ENCODE measurements at places on chromosomes 1 and 21. TPM values are rescaled to one million over a fixed set of nuclear protein-coding genes. Genes with fewer than 3 reads are reported as not detected.

The FAM78B gene
- 0.38 TPM for total RNA-seq

The KRTAP10-6 gene
- total RNA-seq, result not detected

The SMG7 gene
- total RNA-seq, result 18.6 TPM

The GUCA2B gene
- not detected for total RNA-seq

The EDARADD gene
- total RNA-seq, result 0.12 TPM

The FMO3 gene
- total RNA-seq, result not detected

The KRTAP21-2 gene
- not detected for total RNA-seq

The RBBP5 gene
- 24.7 TPM for total RNA-seq

The TGFB2 gene
- 46.5 TPM for total RNA-seq

The NBPF19 gene
- total RNA-seq, result 5.7 TPM

The KIF14 gene
- total RNA-seq, result 29.4 TPM

The PPIAL4G gene
- total RNA-seq, result not detected

The MAD2L2 gene
- total RNA-seq, result 49.5 TPM

The ARHGEF16 gene
- 6.7 TPM for total RNA-seq

The SLAMF7 gene
- not detected for total RNA-seq

The WDR64 gene
- total RNA-seq, result not detected

The RXRG gene
- not detected for total RNA-seq

The HIPK1 gene
- 15.6 TPM for total RNA-seq

The IPO13 gene
- 11.6 TPM for total RNA-seq

The F13B gene
- 0.12 TPM for total RNA-seq

The ARHGEF10L gene
- 3.3 TPM for total RNA-seq

The HAO2 gene
- total RNA-seq, result not detected

The L1TD1 gene
- total RNA-seq, result not detected

The FAM72B gene
- 18.0 TPM for total RNA-seq

The UMODL1 gene
- total RNA-seq, result not detected

The CBR3 gene
- total RNA-seq, result 9.5 TPM

The IQCC gene
- 2.9 TPM for total RNA-seq

The MTARC1 gene
- 10.9 TPM for total RNA-seq

The MXRA8 gene
- total RNA-seq, result not detected

The PTPN14 gene
- total RNA-seq, result 59.1 TPM

The SH2D5 gene
- total RNA-seq, result 0.87 TPM

The PRKAB2 gene
- total RNA-seq, result 43.3 TPM

The LRRIQ3 gene
- total RNA-seq, result 2.6 TPM

The KLHDC8A gene
- not detected for total RNA-seq

The S100B gene
- not detected for total RNA-seq

The PLPP3 gene
- total RNA-seq, result 11.1 TPM

The UTS2 gene
- total RNA-seq, result not detected

The TMCO4 gene
- total RNA-seq, result 3.8 TPM

The TIE1 gene
- not detected for total RNA-seq

The MAPKAPK2 gene
- 32.1 TPM for total RNA-seq

The UCHL5 gene
- total RNA-seq, result 78.0 TPM

The CHIA gene
- total RNA-seq, result not detected

The KCNE2 gene
- not detected for total RNA-seq

The PIGM gene
- total RNA-seq, result 6.9 TPM

The RYR2 gene
- total RNA-seq, result 4.7 TPM

The HS2ST1 gene
- total RNA-seq, result 16.0 TPM
